ENCODE measurements at places on chromosomes 4 and X.

DNA sequence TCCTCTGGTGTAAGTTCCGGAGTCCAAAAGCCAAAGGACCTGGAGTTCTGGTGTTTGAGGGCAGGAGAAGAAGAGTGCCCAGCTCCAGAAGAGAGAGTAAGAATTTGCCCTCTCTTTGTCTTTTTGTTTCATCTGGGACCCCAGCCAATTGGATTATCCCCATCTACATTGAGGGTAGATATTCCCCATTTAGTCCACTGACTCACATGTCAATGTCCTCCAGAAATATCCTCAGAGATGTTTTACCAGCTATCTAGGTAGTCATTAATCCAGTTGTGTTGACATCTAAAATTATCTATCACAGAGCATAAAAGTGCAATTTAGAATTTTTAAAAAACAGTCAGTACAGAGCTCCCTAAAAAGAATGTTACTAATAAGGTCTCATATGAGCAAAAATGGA, 132.9 kb upstream of the TMEM47 start:
- no peak for DNase-seq

DNA sequence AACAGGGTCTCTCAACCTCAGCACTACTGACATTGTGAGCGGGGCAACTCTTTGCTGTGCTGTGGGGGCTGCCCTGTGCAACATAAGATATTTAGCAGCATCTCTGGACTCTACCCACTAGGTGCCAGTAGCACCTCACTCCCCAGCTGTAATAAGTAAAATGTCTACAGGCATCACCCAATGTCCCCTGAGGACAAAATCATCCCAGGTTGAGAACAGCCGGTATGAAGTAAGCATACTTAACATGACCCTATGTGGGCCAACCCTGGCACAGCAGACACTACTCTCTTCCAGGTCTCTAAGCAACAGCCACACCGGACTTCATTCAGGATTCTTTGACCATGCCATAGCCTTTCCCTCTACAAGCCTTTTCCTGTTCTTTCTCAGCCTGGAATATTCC, 10.5 kb upstream of the MGST2 start:
- DNase-seq = no peak

DNA sequence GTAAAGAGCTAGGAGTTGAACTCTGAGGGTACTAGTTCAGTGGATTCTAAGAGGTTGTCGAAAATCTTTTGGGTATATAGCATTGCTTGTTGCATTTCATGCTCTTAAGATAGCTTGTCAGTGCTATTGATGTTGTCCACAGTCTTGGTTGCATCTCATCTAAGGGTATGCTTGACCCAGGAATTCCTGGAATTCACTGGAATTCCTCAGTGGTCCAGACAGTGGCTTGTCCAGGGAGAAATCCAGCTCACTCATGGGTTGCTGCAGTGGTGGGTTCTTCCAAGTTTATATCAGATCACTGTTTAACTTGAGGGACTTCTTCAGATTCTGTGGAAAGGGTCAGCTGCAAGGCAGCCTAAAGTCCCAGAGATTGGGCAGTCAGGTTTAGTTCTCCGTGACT, 29.8 kb upstream of the SMARCAD1 start:
- DNase-seq = no peak

GRCh38 chr4:102614801-102615200, 113.6 kb downstream of the NFKB1 start:
- DNase-seq = no peak

- DNase-seq = no peak
These were observed 83.0 kb upstream of the IL13RA1 start for GRCh38 chrX:118644378-118644777.

All from stimulated activated CD8-positive, alpha-beta memory T cell treated with anti-CD3 and anti-CD28 coated beads, Interleukin-15, amount 100 ng/mL, for 24 hours (primary cell).